ENCODE measurements at places on chromosomes 2 and 18.

- DNase-seq: no peak
Measured at GRCh38 chr2:176025932-176026331, 23.9 kb upstream of the LNPK start.

GRCh38 chr2:172864182-172864581, 128.5 kb downstream of the RAPGEF4 start:
- peak; percentile 41 for DNase-seq

GRCh38 chr2:126658319-126658904, 2.5 kb downstream of the GYPC start:
- DNase-seq: no peak

- DNase-seq: no peak
Measured at GRCh38 chr2:218882461-218882816, 1.8 kb downstream of the WNT10A start.

- DNase-seq: no peak
Measured at GRCh38 chr2:172323256-172323655, 104.1 kb upstream of the ITGA6 start.

DNA sequence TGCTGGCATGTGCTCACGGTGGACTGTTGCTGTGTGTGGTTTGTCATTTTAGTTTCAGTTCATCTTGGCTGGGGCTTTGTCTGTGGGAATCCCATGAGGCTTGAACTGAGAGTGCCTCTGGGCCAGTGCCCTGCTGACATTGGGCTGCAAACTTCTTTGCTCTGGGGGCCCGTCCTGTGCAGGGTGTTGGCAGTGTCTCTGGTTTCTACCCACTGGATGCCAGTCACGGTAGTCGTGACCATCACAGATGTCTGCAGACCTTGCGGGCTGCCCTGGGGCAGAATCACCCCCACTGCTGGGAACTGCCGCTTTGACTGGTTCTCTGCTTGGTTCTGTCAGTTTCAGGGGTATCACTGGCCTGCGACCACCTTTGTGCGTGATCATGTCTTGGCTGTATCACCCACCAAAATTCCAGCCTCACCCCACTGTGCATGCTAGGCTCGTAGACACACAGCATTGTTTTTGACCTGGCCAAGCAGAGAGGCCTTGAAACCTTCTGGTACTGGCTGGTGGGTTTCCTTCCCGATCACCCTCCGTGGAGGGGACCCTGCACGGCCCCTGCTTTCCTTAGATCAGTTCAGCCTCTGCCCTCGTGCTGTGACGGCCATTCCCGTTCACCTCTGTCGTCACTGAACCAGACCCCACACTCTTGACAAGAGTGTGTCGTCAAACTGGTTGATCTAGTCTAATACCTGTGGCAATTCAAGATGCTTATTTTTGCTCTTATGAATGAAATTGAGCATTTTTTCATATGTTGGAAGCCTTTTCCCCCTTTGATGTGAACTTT, 57.6 kb downstream of the KCNG2 start:
- DNase-seq: peak; percentile 87

DNA sequence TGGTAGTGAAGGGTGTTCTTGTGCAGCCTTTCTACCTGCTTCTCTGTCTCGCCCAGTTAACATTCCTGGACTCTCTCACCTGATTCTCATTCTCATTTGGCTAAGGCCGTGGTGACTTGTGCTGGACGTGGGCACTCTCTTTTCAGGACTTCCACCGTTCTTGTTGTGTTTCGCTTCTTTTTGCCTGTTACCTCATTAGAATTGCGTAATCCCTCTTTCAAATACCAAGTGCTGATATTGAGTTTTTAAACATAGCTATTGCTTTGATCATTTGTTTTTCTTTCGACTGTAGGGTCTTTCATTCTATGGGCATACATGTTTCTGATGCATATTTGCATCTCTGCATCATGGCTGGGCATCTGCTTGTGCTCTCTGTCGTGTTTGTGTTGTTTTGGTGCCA, 287.0 kb downstream of the ALPK2 start:
- DNase-seq: no peak
